Renal cortex interstitium (tissue), 15 donors: ENCODE measurements at places on chromosomes 6 and 20. TPM values are rescaled to one million over a fixed set of nuclear protein-coding genes. Genes with fewer than 3 reads are reported as not detected.

The BPIFA1 gene
- not detected for polyA plus RNA-seq

- DNase-seq = no peak
Measured at GRCh38 chr6:149056777-149057463, 260.6 kb upstream of the TAB2 start.

The TOX2 gene
- polyA plus RNA-seq = 2.7 TPM

DNA sequence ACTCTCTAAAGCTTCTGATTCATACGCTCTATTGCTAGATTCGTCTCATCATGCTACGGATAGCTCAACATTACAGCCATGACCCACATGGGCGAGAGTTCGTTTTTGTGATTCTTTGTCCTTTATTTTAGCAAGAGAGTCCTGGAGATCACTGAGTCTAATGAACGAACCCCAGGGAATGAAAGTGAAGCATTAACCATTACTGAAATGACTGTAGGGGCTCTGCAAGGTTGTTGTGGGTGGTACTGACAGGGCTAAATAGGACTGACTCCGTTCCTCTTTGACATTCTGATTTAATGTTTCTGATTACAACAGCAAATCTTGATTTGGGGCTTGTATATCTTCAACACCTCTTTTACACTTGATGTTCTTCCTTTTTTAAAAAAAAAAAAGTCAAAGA, 13.7 kb upstream of the RTF2 start:
- DNase-seq = no peak

DNA sequence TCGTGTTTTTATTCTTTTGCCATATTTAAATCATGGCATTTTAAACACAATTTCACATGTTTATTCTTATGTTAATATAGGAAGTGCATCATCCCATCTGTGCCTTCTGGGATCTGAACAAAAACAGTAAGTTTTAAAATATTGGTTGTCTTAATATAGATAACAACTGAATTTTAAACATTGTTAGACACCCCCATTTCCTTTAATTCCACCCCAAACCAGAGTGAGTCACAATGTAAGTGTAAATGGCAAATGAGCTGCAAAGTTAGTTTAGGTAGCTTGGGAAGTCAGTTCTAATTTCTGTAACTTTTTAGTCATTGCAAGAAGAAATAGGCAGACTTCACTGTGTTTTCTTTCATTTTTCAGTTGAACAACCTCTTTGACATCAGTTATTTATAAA, 108.0 kb downstream of the ADGRG6 start:
- DNase-seq = no peak

DNA sequence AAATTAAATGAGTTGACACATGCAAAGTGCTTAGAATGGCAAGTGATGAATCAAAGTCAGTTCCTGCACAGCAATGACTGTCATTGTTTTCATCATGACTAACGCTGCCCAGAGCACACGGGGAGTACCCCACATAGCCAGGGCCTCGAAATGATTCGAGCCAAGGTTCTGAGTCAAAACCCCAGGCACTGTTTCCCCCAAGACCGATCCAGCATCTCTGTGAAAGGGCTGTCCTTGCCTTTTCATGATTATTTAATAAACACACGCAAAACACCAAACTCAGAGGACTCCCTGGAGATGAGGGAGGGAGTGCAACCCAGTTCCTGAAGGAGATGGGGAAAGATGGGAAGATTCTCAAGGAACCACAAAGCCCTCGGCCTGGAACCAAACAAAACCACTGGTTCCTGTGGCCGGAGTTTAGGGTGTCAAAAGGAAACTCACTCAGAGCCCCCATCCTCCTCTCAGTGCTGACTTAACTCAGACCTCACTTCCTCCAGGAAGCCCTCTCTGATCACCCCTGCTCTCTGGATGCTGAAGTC, 3.8 kb downstream of the PREX1 start:
- DNase-seq = no peak

- no peak for DNase-seq
Measured at GRCh38 chr20:61389077-61389476, 137.0 kb downstream of the CDH4 start.

The CTAGE9 gene
- not detected for polyA plus RNA-seq

The EPPIN gene
- 0.20 TPM for polyA plus RNA-seq

- no peak for DNase-seq
Measured at GRCh38 chr6:15947923-15948322, 181.0 kb upstream of the MYLIP start.

- peak; percentile 24 for DNase-seq
Measured at GRCh38 chr6:36386495-36387439, 702 bp downstream of the ETV7 start.

DNA sequence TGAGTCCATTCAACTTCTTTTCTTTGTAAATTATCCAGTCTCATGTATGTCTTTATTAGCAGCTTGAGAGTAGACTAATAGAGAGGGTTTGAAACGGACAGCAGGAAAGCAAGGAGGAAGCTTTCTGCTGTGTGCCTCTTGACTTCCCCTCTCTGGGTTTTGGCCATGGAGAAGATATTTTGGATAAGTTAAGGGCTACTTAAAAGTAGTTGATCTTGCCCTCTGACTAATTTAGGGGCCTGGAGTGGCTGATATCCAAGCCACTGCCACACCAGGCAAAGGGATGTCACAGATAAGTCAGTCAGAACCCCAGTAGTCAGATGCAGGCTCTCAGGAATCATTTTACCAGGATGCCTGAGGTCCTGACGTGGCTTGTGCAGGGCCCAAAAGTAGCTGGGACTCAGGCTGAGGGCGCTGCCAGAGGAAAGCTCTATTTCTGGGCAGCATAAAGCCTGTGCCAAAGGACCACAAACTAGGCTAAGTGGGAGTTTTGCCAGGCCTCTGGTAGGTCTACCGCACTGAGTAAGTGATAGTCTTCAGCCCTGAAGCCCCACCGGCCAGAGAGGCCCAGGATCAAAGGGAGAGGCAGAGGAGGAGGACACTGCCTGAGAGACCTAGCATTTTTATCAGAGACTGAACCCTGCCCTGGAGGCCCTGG, 41.6 kb upstream of the IYD start:
- DNase-seq = no peak

The MICB gene
- 1.5 TPM for polyA plus RNA-seq

The HMGN3 gene
- 383 TPM for polyA plus RNA-seq

The DZANK1 gene
- 7.3 TPM for polyA plus RNA-seq

GRCh38 chr6:75830959-75831885, 82.2 kb downstream of the MYO6 start:
- no peak for DNase-seq
